ENCODE measurements at places on chromosomes 7 and 10.
A peak's percentile ranks its signal among the peaks of the same experiment; 100 is the strongest.

- no peak for DNase-seq
Observed at GRCh38 chr7:114932991-114933390, 11.1 kb downstream of the MDFIC start.

GRCh38 chr10:128498378-128498730 is 372.1 kb upstream of the MKI67 start:
- no peak for DNase-seq

DNA sequence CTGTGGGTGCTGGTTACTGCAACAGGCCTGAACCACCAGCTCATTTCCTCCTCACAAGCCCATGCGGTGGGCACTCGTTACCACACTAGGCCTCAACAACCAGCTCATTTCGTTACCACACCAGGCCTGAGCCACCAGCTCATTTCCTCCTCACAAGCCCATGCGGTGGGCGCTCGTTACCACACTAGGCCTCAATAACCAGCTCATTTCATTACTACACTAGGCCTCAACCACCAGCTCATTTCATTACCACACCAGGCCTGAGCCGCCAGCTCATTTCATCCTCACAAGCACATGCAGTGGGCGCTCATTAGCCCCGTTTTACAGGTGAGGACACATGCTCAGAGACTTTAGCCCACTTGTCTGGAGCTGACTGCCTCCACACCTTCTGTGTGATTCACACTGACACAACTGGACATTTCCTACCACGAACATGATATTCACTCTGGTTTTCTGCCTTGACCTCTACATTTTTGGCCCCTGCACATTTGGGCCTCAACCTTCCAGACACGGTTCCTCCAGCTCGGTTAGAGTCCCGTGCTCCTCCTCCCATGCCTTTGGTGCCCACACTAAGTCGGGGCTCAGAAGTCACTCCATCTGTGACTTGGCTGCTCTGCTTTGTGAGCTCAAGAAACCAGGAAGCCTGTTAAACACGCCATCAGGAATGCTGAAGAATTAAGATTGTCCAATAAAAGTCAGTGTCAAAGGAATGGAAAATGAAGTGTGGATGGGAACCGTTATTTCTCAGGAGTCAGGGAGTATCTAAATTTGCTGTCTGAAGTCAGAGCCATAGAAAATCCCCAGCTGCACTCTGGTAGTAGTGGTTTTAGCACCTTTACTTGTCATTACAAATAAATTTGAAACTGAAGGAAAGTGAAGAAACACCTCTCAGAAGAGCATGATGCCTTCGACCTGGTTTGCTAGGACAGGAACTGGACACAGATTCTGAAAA is 55.8 kb upstream of the LANCL2 start:
- peak; percentile 78 for DNase-seq

DNA sequence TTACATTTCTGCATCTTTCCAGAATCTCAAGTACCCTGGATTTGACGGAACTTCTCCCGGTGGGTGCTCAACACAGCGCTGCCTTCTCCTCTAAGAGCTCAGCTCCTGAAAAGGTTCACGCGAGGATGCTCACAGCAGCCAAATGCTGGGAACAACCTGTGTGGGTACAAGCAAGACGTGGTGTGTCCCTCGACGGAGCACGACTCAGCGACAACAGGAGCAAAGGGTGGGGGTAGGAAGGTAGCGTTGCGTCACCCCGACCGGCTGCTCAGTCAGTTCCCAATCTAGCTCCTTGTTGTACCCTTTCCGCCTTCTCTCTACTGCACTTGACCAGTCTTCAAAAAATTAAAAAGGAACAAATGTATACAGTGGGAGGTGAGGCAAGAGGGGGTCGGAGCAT is 117.3 kb downstream of the PTPRN2 start:
- DNase-seq: no peak

- no peak for DNase-seq
Observed at GRCh38 chr7:32803406-32804141, 88.0 kb downstream of the KBTBD2 start.

GRCh38 chr7:16136896-16137295 is 284.4 kb downstream of the CRPPA start:
- no peak for DNase-seq

- no peak for DNase-seq
Observed at GRCh38 chr10:102492983-102493382, 9.5 kb downstream of the ACTR1A start.

DNA sequence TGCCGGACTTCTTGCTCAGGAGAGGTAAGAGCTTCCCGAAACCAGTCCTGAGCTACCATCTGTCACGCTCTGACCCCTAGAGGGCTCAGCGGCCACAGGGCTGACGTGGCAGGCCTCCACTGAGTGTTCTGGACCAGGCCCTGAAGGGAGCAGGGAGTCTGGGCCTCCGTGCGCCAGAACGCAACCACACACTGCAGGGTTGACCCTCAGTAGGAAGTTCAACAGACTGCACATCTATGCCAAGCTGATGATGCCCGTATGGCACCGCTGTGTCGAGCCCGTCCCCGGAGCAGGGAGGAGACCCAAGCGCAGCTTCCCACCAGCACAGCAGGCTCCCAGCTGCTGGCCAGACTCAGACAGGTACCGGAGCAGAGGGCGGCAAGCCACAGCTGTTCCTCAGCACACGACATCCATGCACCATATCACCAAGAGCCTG is 39.2 kb downstream of the CAMK2B start:
- no peak for DNase-seq

DNA sequence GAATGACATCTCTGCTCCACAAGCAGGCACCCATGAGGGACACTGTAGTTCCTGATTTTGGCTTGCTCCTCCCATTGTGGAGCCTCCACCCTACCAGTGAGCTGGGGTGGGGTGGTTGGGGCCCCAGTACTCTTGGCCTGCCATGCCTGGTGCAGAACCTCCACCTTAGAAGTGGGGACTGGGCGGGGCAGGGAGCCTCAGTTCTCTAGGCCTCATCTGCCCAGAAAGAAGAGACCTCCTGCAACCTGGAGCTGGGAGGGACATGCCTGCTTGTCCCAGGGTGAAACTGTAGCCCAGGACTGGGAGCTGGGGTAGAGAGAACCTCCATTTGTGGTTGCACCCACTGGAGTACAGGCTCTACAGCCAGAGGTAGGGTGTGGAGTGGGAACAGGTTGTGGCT is 14.4 kb downstream of the RAMP3 start:
- DNase-seq: no peak

GRCh38 chr10:126905776-126906703 is 812 bp downstream of the DOCK1 start:
- no peak for DNase-seq

GRCh38 chr10:19816411-19817230 is at the start of gene PLXDC2:
Gene PLXDC2, plus strand, starts transcription at chr10:19816432.
- no peak for DNase-seq

GRCh38 chr10:124074501-124075109 is 18.8 kb downstream of the CHST15 start:
- no peak for DNase-seq

- no peak for DNase-seq
Observed at GRCh38 chr10:92689663-92690210, at the start of gene HHEX. Gene HHEX, plus strand, starts transcription at chr10:92689955. Its CDS starts 32 bp downstream, at chr10:92689987.

- no peak for DNase-seq
Observed at GRCh38 chr10:100155936-100156335, 29.9 kb downstream of the ERLIN1 start.

- no peak for DNase-seq
Observed at GRCh38 chr7:78450706-78451105, 652.1 kb downstream of the PHTF2 start.

DNA sequence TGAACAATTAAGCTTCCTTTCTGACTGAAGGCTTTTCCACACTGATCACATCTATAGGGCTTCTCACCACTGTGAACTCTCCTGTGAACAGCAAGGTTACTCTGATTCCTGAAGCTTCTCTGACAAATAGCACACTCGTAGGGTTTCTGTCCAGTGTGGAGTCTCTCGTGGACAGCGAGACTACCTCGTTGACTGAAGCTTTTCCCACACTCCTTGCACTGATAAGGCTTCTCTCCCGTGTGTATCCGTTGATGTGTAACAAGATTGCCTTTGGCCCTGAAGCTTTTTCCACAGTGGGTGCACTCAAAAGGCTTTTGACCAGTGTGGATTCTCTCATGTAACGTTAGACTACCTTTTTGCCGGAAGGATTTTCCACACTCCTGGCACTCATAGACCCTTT is 4.4 kb downstream of the ZNF32 start:
- DNase-seq: no peak

DNA sequence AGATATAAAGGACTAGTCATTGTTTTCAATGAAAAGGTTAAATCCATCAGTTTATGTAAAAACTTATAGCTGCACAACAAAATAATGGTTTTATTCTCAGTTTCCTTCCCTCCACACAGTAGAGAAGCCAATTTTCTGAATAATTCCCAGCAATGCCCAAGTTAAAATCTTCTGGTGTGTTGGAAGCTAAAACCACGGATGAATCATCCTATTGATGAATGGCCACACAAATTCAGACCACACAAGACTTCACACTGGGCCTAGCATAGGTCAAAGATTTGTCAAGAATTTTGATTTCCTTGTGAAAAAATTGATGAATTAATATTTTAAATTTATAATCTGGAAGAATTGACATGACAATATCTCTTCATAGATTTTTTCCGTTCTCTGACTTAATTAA is 617.6 kb downstream of the INHBA start:
- DNase-seq: no peak

GRCh38 chr10:111473361-111473760 is 396.5 kb downstream of the ADRA2A start:
- DNase-seq: no peak

DNA sequence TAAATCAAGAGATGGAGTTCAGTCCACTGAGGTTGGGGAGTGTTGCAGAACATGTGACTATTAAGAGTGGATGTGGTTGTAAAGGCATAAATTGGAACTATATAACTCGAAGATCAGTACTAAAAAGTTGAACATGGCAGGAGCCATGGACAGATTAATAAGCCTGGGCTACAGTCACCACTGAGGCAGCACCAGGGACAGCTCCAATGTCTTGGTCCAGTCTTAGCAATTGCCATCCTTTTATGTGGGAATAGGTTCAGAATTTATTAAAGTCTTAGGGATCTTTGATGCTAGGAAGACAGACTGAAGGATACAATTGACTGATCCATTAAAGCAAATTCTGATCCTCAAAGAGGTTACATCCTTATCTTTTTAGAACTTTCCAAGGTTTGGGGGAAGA is 156.6 kb downstream of the ADRA2A start:
- DNase-seq: no peak

GRCh38 chr10:128156999-128157755 is 31.0 kb upstream of the MKI67 start:
- no peak for DNase-seq

GRCh38 chr10:77553311-77553710 is 84.3 kb downstream of the KCNMA1 start:
- no peak for DNase-seq

GRCh38 chr10:100600218-100600617 is 64.5 kb downstream of the HIF1AN start:
- no peak for DNase-seq

- DNase-seq: no peak
Observed at GRCh38 chr10:60497364-60497763, 107.7 kb upstream of the ANK3 start.

DNA sequence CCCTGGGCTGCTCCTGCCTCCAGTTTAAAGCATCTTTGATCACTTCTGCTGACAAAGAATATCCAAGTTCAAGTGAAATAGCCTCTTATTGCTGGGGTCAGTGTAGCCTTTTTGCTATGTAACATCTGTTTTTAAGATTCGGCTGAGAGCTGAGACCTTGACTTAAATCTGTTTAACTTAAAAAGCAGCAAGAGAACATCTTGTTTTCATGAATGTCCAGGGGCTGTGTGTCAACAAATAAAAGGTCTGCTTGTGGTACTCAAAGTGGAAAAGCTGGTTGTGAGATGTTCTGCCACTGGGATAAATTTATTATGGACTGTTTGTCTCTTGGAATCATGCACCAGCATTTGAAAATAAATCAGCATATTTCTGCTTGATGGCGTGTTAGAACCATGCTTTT is 73.2 kb downstream of the CALD1 start:
- DNase-seq: no peak

GRCh38 chr10:55466806-55467504 is 665.9 kb upstream of the PCDH15 start:
- no peak for DNase-seq

DNA sequence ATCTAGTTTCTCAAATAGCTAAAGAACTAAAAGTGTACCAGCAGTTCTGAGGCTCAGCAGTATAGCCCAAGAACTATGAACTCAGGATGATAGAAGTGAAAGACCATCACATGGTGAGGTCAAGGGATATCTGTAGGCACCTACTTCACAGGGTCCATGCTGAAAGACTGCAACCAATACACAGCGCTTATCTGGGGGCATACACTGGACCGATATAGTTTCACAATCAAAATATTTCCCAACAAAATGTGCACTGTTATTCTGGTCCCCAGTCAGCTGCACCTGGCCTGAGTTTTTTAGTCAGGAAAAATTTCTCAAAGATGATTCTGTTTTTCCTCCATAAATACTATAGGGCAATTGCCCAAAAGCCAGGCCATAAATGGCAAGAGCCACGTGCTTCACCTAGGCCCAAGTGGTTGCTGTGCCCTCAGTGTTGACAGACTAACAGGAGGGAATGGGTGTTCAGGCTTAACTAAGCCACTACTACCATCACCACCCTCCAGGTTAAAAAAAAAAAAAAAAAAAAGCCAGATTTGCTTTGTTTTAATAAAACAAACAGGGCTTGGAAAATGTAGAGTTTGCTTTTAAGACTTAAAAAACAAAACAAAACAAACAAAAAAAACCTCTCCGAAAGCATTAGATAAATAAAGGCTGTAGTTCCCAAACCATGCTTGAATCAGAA is 58.5 kb downstream of the OGDH start:
- no peak for DNase-seq

DNA sequence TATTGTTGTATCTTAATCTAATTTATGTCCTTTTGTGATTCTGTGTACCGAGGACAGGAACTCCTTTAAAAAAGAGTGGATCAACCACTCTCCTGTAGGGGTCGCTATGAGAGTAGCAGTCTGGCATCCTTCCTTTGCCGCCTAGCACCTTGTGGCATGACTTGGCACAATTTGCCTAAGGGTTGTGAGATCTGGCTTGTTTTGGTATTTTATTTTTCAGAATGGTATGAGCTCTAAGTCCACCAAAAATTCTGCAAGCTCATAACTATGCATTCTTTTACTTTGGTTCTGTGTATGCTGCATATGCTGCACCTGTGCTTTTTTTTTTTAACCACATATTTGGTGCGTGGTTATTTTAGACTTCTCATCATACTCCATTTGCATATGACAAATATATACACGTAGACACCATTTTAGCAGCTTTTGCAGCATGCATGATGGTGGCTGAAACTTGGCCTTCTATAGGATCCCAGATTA is 112.8 kb downstream of the CDK14 start:
- DNase-seq: no peak

DNA sequence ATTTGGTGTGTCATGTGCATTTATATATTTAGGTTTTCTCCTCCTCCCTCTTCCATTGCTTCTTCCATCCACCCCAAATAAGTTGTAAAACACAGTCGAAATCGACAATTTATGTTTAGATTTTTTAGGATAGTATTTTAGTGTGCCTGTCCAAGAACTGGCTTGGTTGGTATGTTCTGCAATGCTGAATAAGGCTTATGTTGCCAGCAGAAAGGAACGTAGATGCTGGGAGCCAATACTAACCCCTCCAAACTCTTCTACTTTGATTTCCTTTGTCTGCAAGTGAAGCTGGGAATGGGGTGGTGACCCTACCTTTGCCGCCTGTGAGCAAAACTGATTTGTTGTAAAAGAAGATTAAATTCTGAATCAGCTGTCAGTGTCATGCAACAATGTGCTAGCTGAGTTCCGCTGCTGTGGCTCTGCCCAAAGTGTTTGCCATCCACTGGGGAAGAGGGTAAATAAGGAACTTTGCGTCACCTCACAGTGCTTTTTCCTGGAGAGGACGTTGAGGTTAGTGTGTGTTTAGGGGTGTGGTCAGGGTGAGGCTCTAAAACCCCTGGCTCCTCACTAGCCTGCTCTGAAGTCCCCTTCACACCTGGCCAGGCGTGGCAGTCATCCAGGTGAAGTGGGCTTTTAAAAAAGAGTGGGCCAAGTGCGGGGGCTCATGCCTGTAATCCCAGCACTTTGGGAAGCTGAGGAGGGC is 44.4 kb downstream of the TACC2 start:
- DNase-seq: no peak

All from stimulated activated CD4-positive, alpha-beta T cell treated with anti-CD3 and anti-CD28 coated beads, TNF-alpha, amount 100 ng/mL, for 48 hours (primary cell).